Kidney glomerular epithelial cell (primary cell): ENCODE measurements at places on chromosomes 12 and 14.

DNA sequence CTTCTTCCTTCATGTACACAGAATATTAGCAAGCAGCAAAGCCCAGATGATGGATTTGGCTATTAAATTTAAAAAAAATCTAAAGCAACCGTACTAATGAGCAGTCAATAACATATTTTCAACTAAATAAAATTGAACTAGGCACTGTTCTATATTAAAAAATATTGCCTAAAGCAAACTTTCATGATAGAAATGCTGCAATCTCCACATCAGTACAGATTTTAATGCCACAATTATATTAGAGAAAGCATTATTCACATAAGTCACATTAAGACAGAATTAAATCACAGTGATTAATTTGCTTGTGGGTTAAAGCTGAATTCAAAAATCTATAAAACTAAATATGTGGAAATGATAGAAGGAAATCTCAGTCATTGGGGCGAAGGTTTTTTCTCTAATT lies 200.7 kb downstream of the KCNH5 start:
- no peak for DNase-seq

DNA sequence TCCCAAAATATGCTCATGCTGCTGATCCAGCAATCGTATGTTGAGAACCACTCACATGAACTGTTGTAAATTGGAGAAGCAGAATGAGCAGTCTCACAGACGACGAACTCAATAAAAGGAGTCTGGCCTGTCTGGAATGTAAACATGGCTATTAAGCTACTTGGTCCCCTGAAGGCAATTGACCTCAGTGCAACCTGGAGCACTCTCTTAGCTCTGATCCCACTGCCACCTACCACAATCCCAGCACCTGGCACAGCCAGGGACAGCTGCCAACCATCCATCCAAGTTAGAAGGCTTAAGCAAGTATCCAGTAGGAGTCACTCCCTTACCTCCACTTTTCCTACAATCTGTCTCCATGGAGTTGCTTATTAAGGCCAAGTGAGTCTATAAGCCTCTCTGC lies 406.9 kb upstream of the CLEC14A start:
- no peak for DNase-seq

DNA sequence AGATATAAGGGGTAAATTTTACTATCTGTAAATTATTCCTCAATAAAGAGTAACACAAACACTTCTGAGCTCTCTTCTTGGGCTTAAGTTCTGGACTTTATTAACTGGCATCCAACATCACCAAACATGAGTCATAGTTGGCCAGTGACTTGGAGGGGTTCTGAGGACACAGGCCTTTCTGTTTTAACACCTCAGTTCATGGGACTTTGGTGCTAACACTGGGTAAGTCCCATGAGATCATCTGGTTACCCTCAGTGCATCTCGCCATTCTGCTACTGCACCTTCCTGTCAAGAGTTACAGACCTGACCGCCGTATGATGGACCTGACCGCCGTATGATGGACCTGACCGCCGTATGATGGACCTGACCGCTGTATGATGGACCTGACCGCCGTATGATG lies 9.9 kb downstream of the SLC15A4 start:
- DNase-seq: no peak

DNA sequence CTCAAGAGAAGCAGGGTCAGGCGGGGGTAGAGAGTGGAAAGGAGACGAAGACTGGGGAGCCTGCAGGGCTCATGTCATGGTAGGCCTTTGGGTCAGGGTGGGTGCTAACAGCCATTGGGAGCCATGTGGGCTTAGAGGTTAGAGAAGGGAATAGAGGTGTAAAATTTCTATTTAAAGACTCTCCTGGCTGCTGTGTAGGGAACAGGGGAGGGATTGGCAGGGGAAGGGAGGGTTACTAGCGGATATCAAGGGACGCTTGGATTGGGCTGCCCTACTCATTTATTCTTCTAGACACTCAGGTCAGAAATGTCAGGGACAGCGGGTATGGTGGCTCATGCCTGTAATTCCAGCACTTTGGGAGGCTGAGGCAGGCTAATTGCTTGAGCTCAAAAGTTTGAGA lies 18.2 kb downstream of the WSCD2 start:
- DNase-seq: no peak

GRCh38 chr12:47837190-47838171 lies 17.8 kb upstream of the HDAC7 start:
- DNase-seq: peak; percentile 54

- peak; percentile 9 for DNase-seq
These were observed 110.0 kb downstream of the CCDC60 start for GRCh38 chr12:119444462-119445044.
